ENCODE measurements at places on chromosomes 12 and 14.

DNA sequence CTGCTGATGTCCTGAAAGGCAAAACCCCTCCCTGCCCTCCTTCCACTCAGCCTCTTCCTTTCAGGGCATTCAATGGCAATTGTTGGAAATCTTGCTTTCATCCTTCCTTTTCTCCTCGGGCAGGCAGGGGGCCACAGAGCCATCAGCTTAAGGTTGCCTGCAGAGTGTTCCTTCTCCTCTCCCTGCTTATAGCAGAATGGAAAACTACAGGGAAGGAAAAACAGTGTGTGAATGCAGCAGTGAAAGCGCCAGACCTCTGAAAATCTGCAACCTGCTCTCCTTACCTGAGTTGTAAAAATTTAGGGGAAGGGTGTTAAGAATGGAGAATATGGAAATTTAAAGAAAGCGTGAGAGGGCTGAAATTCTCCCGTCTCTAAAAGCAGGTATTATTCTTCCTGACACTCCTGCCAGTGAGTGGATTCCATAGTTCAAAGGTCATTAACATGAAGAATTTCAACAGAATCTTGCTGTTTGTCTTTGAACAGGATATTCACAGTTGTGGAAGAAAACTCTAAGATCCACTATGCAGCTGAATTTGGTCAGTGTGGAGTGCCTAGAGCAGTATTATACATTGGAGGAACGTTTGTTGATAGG is 348.8 kb downstream of the KCNH5 start:
- no peak for DNase-seq

- no peak for DNase-seq
These were observed 283.4 kb upstream of the GRIP1 start for GRCh38 chr12:66962290-66962689.

GRCh38 chr14:21990116-21990515 is 316.5 kb upstream of the OR4E1 start:
- DNase-seq, result no peak

DNA sequence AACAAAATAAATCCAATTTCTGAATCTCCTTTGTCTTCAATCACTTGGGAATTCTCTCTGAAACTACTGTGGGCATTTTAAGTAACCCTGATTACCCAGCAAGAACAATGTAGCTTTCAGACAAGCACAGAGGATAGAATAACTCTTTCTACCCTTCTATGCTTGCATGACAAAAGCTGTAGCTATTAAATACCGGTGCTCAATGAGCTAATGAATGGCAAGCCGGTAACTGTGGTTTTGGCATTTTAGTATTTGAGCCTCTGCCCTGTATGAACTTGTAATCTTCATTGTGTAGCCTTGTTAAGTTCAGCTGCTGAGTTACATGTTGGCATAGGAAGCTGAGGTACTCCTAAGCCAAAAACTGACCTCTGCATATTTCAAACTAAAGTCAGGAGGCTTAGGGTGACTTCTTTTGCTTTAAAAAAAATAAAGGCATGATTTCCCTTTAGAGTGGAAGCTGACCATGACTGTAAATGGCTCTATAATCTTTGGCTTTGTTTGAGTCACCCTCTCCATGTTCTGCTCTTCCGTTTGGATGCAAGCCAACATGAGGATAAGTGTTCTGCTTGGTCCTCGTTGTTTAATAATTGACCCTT is 171.0 kb upstream of the HIF1A start:
- no peak for DNase-seq

DNA sequence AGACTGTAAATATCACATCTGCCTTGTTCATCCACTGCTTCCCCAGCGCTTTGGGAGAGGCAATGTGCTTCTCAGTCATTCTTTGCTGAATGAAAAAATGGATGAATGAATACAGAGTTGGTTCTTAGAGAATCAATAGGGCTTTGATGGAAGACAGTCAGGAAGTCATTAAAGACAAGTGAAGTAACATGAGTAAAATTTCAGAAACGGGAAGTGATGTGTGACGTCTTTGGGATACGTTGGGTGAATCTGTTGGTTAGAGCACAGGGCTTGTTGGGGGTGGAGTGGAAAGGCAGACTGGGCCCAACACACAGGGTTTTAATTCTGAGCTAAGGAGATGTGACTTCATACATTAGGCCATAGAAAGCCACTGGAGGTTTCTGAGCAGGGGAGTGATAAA is 39.0 kb upstream of the NRXN3 start:
- DNase-seq, result no peak

DNA sequence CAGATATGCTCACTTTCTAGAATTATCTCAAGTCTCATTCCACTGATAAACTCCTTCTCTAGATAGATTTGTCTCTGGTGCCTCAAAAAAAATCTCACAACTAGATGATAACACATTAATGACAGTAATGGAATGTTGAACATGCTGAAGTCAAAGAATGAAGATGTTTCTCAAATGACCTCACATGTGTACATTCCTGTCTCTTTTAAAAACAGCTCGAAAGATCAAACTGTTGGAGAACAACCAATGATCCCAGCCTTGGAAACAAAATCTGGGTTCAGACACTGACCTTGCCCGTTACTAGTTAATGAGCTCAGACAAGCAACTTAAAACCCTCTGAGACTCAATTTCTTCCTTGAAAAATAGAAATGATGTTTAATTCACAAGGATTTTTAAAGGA is 44.7 kb upstream of the KCNJ8 start:
- no peak for DNase-seq

GRCh38 chr12:111628505-111629260 is 29.6 kb upstream of the ATXN2 start:
- DNase-seq, result no peak

DNA sequence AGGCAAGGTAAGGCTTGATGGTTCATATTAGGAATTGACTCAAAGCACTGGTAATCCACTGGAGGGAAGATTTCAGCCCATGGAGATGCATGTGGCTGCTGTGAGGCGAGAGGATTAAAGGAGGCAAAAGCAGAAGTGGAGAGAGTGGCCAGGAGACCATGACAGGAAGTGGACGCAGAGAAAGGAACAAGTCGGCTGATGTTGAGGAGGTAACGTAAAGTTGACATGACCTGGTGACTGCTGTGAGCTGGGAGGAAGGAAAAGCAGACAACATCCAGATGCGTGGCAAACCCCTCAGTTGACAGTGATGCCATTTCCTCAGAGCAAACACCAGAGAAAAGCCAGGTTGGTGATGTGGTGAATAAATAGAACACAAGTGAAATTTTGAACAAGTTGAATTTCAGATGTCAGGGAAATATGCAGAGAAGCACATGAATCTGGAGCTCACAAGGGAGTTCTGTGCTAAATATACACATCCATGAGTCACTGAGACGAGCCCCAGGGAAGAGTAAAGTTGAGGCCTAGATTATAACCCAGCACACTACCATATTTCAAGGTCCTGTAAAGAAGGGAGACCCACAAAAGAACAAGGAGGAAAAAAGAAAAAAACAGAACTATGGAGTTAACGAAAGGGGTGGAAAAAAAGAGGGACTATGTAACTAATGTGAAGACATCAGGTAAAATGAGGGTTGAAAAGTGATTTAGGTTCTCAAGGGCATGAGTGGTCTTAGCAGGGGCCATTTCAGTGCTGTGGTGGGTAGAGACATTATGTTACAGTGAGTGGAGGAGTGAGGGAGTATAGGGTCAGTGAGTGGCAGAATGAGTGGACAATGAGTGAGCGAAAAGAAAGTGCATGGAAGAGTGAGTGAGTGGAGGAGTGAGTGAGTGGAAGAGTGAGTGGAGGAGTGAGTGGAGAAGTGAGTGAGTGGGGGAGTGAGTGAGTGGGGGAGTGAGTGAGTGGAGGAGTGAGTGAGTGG is 61.6 kb upstream of the GZMB start:
- DNase-seq, result no peak

DNA sequence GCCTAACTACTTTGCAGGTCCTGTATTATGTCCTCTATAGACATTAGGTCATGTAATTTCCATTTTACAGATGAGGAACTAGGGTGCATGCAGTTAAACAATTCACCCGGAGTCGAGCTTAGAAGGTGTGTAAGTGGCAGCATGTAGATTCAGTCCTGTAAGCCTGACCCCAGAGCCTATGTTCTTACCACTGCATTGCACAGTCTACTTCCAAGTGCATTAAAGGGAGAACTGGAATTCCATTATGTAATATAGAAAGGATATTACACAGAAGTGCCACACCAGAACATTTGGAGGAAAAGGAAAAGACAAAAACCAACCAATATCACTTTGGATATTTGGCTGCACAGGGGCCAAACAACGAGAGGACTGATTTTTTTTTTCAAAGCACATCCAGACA is 1.2 kb downstream of the GLT8D2 start:
- no peak for DNase-seq

DNA sequence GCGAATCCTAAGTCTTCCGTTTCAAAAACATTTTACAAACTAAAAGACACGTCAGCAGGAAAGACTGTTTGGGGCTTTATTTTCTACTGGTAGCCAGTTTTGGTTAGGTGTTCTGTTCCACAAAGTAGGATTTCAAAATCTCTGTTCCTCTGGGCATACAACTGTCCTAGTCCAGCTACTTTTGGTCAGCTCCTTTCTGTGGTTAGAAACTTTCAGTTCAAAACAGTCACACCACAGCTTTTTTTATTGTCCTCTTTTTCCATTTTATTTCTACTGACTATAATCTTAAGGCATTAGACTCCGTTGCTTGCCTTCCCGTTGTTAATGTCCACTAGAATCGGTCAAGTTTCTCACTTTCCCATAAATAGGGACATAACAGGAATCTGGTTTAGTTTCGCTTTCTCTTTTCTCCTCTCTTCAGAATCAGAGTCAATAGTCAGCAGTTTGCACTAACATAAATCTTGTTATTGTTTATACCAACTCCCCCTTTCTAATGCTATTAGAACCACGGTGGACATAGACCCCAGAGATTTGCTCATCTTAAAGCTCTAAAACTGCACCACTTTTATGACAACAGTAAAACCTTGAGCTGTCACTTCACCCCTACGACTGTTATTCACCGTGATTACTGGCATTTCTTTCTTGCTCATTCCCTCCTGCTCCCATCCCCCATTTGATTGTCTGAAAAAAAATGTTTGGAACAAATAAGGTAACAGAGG is 41.5 kb upstream of the NPAS3 start:
- no peak for DNase-seq

- DNase-seq, result no peak
These were observed 219.1 kb upstream of the NPAS3 start for GRCh38 chr14:32719601-32720000.

- DNase-seq, result no peak
These were observed 211.8 kb downstream of the PCNX1 start for GRCh38 chr14:71119075-71119474.

GRCh38 chr12:21026302-21026701 is 104.7 kb upstream of the SLCO1B1 start:
- DNase-seq, result no peak

DNA sequence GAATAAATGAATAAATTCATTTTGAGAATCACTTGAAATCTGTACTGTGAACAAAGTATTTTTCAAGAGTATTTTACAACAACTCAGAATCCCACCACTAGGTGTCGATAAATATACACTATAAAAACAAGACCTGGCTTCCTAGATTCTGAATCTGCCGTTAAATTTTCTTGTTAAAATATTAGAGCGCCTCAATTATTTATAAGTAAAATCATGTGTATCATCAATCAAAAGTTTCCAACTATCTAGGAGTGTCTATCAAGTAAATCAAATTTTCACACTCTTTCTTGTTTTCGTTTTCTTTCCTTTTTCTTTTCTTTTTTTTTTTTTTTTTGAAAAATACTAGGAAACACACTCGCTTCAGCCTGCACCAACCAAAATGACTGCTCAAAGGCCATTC is 179.2 kb upstream of the DCN start:
- DNase-seq, result no peak

DNA sequence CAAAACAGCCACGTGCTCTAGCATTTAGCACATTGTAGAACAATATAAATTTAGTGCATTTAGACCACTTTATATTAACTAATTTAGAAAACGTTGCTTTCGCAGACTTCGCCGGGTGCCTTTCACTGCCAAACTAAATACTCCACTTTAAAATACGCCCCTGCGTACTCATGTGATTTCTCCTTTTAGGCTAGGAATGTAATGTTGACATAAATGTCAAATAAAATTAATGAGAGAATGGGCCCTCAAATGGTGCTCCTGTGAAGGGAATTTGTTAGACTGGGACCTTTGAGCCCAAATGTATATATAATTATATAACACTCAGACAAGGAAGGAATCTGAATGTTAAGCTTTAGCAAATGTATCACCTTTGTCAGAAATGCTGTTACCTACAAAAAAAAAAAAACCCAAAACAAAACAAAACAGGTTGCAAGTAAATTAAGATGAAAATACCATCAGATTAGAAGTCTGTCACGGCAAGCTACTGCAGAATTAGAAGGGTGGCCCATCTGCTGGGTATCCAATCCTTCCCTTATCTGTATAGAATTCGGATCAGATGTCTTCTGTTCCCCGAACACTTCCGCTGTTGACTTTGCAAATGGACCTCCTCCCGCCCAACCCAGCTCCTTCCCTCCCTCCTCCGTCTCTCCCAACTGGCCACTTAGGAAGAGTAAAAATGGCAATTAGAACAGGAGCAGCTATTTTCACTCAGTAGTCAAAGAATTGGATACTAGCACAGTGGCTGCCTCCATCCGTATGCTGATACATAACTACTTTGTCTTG is 159.3 kb upstream of the FOXN3 start:
- DNase-seq, result peak; percentile 49

GRCh38 chr12:3263939-3264922 is 187.1 kb downstream of the TSPAN9 start:
- DNase-seq, result no peak

GRCh38 chr14:83798421-83798820 is 1731.5 kb upstream of the FLRT2 start:
- no peak for DNase-seq

GRCh38 chr12:121845701-121846100 is 13.0 kb downstream of the HPD start:
- no peak for DNase-seq

DNA sequence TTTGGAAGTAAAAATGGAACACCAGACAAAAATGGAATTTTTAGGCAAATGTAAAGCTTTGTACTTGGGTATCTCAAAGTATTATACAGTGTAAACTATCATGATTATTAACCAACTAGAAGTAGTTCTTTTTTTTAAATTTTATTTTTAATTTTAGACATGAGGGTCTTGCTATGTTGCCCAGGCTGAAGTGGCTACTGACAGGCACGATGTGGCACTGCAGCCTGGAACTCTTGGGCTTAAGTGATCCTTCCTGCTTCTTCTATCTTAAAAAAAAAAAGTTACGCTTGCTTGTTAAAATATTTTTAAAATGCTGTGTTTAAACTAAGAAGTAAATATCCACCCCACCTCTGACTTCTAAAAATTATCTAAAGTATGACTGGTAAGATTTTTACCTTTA is 1.9 kb upstream of the FUT8 start:
- DNase-seq, result no peak

DNA sequence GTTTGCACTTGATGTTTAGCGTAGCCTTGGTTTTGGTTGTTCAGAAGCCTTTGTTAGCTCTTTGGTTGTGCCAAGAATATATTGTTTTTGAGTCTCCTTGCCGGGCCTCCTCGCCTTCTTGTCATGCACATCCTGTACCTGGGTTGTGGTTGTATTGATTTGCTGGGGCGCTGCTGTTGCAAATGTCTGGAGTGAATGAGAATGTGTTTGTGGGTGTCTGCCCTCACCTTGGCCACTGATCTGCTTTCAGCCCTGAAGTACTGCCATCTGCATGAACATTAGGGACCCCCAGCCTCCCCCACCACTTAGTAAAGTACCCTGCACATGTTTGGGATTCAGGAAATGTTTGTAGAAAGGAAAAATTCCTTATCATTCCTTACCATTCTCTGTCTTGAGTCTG is 16.5 kb downstream of the PRKCH start:
- no peak for DNase-seq

- no peak for DNase-seq
These were observed at the start of gene ANO4 for GRCh38 chr12:100794441-100795173. ANO4 (plus strand) TSS chr12:100794776; CDS start chr12:100901786, 107,010 bp downstream.

GRCh38 chr14:104799244-104800014 is 1.5 kb upstream of the ZBTB42 start:
- no peak for DNase-seq
